ENCODE measurements at places on chromosomes 13 and 19. TPM values are rescaled to one million over a fixed set of nuclear protein-coding genes. Genes with fewer than 3 reads are reported as not detected.

SERP2 gene
- 12.4 TPM for total RNA-seq

RFPL4AL1 gene
- not detected for total RNA-seq

LSR gene
- total RNA-seq = 4.5 TPM

ZNF175 gene
- total RNA-seq = 6.5 TPM

BCL3 gene
- 14.6 TPM for total RNA-seq

PRR36 gene
- total RNA-seq = 0.08 TPM

GFY gene
- total RNA-seq = not detected

C2CD4C gene
- 1.7 TPM for total RNA-seq

SYMPK gene
- total RNA-seq = 29.6 TPM

PRSS57 gene
- not detected for total RNA-seq

SHISA7 gene
- not detected for total RNA-seq

UBL3 gene
- total RNA-seq = 21.1 TPM

SLITRK6 gene
- total RNA-seq = 0.83 TPM

CLC gene
- not detected for total RNA-seq

ZNF441 gene
- total RNA-seq = 3.8 TPM

WBP4 gene
- total RNA-seq = 18.6 TPM

SMIM24 gene
- not detected for total RNA-seq

DAND5 gene
- total RNA-seq = 9.1 TPM

ATP11A gene
- 73.6 TPM for total RNA-seq

MCF2L gene
- total RNA-seq = 38.1 TPM

KLF1 gene
- not detected for total RNA-seq

FARP1 gene
- 11.1 TPM for total RNA-seq

WASF3 gene
- total RNA-seq = 10.5 TPM

VSTM1 gene
- total RNA-seq = not detected

CYSLTR2 gene
- total RNA-seq = 9.3 TPM

CRLF1 gene
- total RNA-seq = 20.6 TPM

TNFRSF19 gene
- 30.2 TPM for total RNA-seq

ZNF471 gene
- 6.2 TPM for total RNA-seq

SBK2 gene
- total RNA-seq = 15.6 TPM

VMAC gene
- total RNA-seq = 2.1 TPM

PLPPR3 gene
- total RNA-seq = not detected

CCNE1 gene
- 4.1 TPM for total RNA-seq

IGFL4 gene
- not detected for total RNA-seq

CEACAM20 gene
- not detected for total RNA-seq

DCT gene
- total RNA-seq = 0.22 TPM

B3GNT3 gene
- not detected for total RNA-seq

MISP gene
- not detected for total RNA-seq

CEACAM8 gene
- total RNA-seq = not detected

RNASEH2B gene
- 42.5 TPM for total RNA-seq

CYP2A6 gene
- 0.27 TPM for total RNA-seq

SHC2 gene
- 8.8 TPM for total RNA-seq
